CD8-positive, alpha-beta memory T cell (primary cell): ENCODE measurements at places on chromosomes 13 and 19. TPM values are rescaled to one million over a fixed set of nuclear protein-coding genes. Genes with fewer than 3 reads are reported as not detected.

DNA sequence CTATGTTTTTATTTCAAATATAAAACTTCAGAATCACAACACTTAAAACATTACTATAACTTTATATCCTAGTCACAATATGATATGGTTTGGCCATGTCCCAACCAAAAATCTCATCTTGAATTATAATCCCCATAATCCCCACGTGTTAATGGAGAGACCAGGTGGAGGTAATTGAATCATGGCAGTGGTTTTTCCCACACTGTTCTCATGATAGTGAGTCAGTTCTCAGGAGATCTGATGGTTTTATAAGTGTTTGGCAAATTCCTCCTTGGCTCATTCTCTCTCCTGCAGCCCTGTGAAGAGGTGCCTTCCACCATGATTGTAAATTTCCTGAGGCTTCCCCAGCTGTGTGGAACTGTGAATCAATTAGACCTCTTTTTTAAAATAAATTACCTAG is 307.6 kb downstream of the SPRY2 start:
- H3K4me1 ChIP-seq, result no peaks in the 10 kb centered on the region
- no peaks in the 10 kb centered on the region for H3K27me3 ChIP-seq
- DNase-seq, result no peak
- H3K36me3 ChIP-seq, result no peaks in the 10 kb centered on the region

Gene FCHO1
- total RNA-seq, result 38.7 TPM

Gene LILRA1
- total RNA-seq, result not detected

GRCh38 chr13:109465148-109465547 is 321.2 kb downstream of the IRS2 start:
- no peak overlapping the region for H3K4me3 ChIP-seq
- H3K27ac ChIP-seq, result no peak overlapping the region

Gene MEDAG
- not detected for total RNA-seq

- H3K27me3 ChIP-seq, result no peaks in the 10 kb centered on the region
- no peaks in the 10 kb centered on the region for H3K4me1 ChIP-seq
- no peak overlapping the region for H3K4me3 ChIP-seq
- DNase-seq, result no peak
Observed at GRCh38 chr13:30872685-30873461, 33.2 kb upstream of the MEDAG start.

Gene ZNF506
- total RNA-seq, result 27.8 TPM

DNA sequence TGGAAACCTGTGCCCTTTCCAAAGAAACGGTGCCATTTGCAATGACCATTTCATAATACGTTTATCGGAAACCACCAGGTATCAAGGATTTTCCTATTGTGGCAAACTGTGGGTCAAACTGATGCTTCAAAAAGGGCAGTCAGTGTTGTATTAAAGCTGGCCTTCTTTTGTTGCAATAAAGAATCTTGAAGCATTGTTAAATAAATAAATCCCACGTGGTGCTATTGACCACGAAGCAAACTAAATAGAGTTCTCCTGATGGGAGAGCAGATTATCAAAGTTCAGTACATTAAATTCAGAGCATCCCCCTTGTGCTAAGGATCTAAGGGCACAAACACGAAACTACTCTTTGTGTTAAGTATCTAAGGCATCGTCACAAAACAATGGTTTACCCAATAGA is 545.9 kb upstream of the MIR17HG start:
- no peaks in the 10 kb centered on the region for H3K27me3 ChIP-seq
- no peak overlapping the region for H3K27ac ChIP-seq
- H3K4me3 ChIP-seq, result no peak overlapping the region
- no peak for DNase-seq
- no peaks in the 10 kb centered on the region for H3K4me1 ChIP-seq

- H3K4me3 ChIP-seq, result no peak overlapping the region
- peaks cover 28% of the 10 kb centered on the region for H3K36me3 ChIP-seq
- H3K27me3 ChIP-seq, result no peaks in the 10 kb centered on the region
- no peaks in the 10 kb centered on the region for H3K4me1 ChIP-seq
Observed at GRCh38 chr19:6849876-6850275, 37.5 kb upstream of the ADGRE1 start.

Gene DACT3
- total RNA-seq, result 2.5 TPM

- no peak overlapping the region for H3K4me3 ChIP-seq
- DNase-seq, result no peak
- H3K36me3 ChIP-seq, result no peaks in the 10 kb centered on the region
- H3K4me1 ChIP-seq, result no peaks in the 10 kb centered on the region
Observed at GRCh38 chr13:28601581-28601980, 57.3 kb upstream of the POMP start.

Gene ZNF134
- 19.1 TPM for total RNA-seq

Gene VAV1
- total RNA-seq, result 52.9 TPM

DNA sequence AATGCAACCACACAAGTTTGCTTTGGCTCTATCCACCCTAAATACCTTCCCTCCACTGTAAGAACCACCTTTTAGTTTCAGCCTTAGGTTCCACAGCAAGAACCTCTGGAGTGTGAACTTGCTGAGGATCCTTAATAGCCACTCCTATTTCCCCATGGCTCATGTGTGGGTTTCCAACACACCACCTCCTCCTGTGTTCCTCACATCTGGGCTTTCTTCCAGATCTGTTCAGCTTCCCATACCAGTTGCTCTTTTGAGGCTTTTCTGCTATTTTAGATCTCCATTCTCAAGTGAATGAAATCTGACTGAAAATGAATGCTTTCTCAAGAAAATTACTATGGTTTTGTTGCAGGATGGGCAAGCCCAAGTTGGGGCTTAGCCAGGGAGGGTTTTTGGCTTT is 104.8 kb upstream of the MIR17HG start:
- no peaks in the 10 kb centered on the region for H3K27me3 ChIP-seq
- H3K4me3 ChIP-seq, result no peak overlapping the region
- no peaks in the 10 kb centered on the region for H3K36me3 ChIP-seq
- no peak overlapping the region for H3K27ac ChIP-seq
- DNase-seq, result no peak
- no peaks in the 10 kb centered on the region for H3K4me1 ChIP-seq

- no peaks in the 10 kb centered on the region for H3K4me1 ChIP-seq
- H3K4me3 ChIP-seq, result no peak overlapping the region
- no peak for DNase-seq
- no peaks in the 10 kb centered on the region for H3K36me3 ChIP-seq
- no peaks in the 10 kb centered on the region for H3K27me3 ChIP-seq
Observed at GRCh38 chr13:49655906-49656305, 27.6 kb downstream of the ARL11 start.

DNA sequence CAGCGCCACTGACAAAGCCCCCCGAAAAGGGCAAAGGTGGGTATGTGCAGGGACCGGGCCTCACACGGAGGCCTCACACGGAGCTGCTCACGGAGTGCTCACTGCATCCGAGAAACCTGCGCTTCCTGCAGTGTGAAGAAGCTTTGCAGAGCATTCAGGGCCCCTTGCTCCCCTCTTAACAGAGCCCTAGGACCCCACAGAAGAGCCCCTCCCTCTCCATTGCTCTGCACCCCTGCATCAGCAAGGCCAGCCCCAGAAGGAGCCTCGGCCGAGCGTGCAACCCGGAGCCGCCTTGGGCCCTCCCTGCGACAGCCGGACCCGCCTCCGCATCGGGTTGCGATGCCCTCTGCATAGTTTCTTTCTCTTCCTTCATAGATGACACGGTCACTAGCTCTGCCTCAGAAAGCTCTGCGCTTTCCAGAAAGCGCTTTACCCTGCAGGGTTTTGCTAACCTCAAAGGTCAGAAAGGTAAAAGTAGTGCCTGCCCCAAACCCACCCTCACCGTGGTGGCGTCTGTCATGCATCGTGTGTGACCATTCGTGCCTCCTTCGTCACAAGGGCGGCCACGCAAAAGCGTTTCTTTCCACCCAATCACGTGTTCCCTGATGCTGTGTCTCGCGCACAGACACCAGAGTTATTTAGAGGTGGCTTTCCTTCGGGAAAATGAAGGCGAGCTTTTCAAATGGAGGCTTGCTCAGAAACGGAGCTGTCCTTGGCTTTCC is 15.7 kb upstream of the F7 start:
- no peaks in the 10 kb centered on the region for H3K4me1 ChIP-seq
- H3K36me3 ChIP-seq, result no peaks in the 10 kb centered on the region
- no peak overlapping the region for H3K27ac ChIP-seq
- no peak for DNase-seq
- no peaks in the 10 kb centered on the region for H3K27me3 ChIP-seq

- DNase-seq, result no peak
- H3K36me3 ChIP-seq, result no peaks in the 10 kb centered on the region
- no peak overlapping the region for H3K4me3 ChIP-seq
- peaks cover 10% of the 10 kb centered on the region for H3K4me1 ChIP-seq
Observed at GRCh38 chr13:42985312-42986175, 6.5 kb downstream of the EPSTI1 start.

DNA sequence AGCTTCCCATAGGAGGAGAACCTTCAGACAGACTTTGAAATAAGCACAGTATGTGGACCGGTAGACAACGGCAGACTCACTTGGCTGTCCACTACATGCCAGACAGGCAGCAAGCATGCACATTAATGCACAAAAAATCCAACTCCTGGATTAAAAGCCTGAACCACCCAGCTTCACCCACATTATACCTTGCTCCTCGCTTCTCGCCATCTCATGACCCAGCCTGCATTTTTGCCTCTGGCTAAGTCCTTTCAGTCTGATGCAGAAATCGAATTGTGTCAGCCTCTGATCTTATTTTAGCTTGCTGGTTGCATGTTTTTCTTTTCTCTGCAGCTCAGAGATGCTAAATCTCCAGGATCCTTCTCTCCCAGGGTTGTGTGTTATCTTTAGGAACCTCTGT is 358.7 kb downstream of the RFC3 start:
- H3K4me1 ChIP-seq, result no peaks in the 10 kb centered on the region
- no peak overlapping the region for H3K27ac ChIP-seq
- no peaks in the 10 kb centered on the region for H3K36me3 ChIP-seq
- DNase-seq, result no peak
- H3K4me3 ChIP-seq, result no peak overlapping the region
- no peaks in the 10 kb centered on the region for H3K27me3 ChIP-seq

- no peak for DNase-seq
- H3K4me1 ChIP-seq, result no peaks in the 10 kb centered on the region
- H3K27ac ChIP-seq, result no peak overlapping the region
- no peak overlapping the region for H3K4me3 ChIP-seq
- H3K27me3 ChIP-seq, result no peaks in the 10 kb centered on the region
Observed at GRCh38 chr13:109151255-109151654, 521.8 kb downstream of the MYO16 start.

Gene CRYL1
- 7.2 TPM for total RNA-seq

DNA sequence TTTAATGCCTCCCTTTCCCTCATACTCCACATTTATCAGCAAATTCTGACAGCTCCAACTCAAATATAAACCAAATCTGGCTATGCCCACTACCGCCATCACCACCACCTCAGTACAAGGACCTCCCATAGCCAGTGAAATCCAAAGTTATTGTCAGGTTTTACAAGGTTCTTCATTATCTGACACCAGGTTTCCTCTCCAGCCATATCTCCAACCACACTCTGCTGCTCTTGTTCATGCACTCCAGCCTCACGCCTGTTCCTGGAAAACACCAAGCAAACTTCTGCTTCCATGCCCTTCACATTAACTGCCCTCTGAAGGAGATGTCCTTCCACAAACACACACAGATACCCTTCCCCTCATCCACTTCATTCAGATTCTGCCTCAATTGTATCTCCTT is 102.2 kb upstream of the MIR17HG start:
- H3K27me3 ChIP-seq, result no peaks in the 10 kb centered on the region
- no peak for DNase-seq
- H3K4me3 ChIP-seq, result no peak overlapping the region
- no peaks in the 10 kb centered on the region for H3K36me3 ChIP-seq
- H3K27ac ChIP-seq, result no peak overlapping the region
- no peaks in the 10 kb centered on the region for H3K4me1 ChIP-seq

DNA sequence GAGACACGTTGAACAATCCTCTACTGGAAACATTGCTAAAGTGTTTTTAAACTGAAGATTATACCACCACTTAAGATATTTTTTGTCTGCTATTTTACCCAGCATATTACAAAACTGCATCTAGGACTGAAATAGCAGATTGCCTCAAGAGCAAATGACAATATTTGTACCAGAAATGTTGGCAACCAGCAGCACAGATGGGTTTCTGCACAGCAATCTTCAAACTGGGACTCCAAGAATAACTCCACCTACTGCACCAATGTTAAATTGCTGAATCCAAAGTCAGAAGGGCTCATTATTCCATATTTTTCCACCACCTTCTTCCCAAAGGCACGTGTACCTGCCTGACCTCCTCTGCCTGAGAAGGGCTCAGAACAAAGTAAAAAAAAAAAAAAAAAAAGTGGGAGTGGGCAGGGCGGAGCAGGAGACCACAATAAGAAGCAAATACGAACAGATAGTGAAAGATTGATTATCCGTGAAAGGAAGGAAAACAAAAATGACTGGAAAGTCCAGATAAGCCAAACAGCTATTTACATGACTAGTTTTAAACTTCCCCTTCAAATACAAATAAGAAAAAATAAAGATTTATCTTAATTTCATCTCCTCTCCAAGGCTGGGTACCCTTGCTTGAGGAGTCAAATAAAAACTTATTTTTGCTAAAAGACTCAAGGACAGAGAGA is 79.4 kb downstream of the FOXO1 start:
- H3K4me3 ChIP-seq, result no peak overlapping the region
- no peaks in the 10 kb centered on the region for H3K36me3 ChIP-seq
- no peak overlapping the region for H3K27ac ChIP-seq
- H3K4me1 ChIP-seq, result peaks cover 76% of the 10 kb centered on the region
- no peaks in the 10 kb centered on the region for H3K27me3 ChIP-seq

Gene CLIP3
- 0.33 TPM for total RNA-seq

DNA sequence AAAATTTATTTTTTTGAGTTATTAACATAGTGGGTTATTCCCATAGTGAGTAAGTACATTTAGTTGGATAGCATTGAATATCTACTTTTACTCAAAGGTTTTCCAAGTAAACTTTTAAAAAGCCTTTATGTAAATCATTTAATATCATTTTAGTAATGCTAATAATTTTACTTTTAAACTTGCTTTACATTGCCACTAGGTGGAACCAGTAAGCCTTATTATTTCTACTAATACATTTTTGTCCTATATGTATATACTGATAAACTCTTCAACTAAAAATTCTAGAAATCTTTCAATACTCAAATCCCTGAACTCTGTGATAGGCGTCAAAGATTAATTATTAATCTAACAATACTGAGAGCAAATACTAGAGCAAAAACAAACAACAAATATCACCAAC is 1709.2 kb upstream of the PCDH20 start:
- no peak overlapping the region for H3K4me3 ChIP-seq
- no peaks in the 10 kb centered on the region for H3K27me3 ChIP-seq
- H3K36me3 ChIP-seq, result no peaks in the 10 kb centered on the region
